ENCODE measurements at places on chromosomes 12 and 14. TPM values are rescaled to one million over a fixed set of nuclear protein-coding genes. Genes with fewer than 3 reads are reported as not detected.

The NEDD1 gene
- 10.1 TPM for total RNA-seq

The SLC25A21 gene
- total RNA-seq, result 0.49 TPM

DNA sequence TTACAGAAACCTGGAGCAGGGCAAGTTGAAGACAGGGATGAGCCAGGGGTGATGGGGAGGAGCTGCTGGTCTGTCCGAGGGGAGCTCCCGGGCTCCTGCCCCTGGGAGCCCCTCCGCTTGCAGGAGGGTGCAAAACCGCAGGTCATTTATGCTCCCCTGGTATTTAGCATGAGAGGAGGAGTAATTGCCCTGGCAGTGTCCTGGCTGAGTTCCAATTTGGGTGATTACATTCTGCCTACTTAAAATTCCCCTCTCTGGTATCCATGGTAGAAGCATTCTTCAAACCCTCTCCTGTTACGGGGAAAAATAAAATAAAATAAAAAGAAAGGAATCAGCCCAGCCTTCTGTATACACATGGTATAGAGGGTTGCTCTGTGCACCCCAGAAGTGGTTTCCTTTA lies 61.7 kb upstream of the VRK1 start:
- DNase-seq, result no peak

DNA sequence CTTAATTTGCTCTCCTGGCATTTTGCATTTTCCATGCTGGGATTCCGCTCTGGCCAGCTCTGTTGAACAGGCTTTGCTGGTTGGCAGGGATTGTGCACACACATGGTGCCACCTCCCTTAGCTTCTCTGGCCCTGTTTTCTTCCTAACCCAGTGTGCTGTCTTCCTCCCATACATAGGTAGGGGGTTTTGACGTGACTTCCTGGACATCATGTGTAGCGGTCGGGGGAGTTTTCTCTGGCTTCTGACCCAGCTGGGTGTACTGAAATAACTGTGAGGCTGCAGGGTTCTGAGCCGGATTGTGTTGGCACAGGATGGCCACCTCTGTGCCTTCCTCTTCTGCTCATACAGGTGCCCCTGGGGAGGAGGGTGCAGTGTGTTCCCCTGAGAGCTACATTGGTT lies 25.7 kb downstream of the C14orf132 start:
- DNase-seq, result no peak

- no peak for DNase-seq
Observed at GRCh38 chr12:45234139-45234865, 18.4 kb downstream of the ANO6 start.

- DNase-seq, result peak; percentile 62
Observed at GRCh38 chr12:4434301-4434700, 11.3 kb downstream of the FGF6 start.

DNA sequence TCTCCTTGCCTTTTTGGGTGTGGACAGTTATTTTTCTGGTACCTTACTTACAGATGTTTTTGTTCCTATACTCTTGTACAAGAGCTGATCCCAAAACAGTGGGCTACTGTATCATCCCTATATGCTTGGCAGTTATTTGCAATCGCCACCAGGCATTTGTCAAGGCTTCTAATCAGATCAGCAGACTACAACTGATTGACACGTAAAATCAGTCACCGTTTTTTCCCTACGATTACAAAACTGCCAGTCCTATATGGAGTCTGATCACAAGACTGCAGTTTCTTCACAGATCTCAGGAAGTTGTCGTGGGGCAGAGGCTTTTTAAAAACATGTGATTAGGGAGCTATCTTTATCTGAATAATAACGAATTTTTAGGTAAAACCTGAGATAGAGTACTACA lies 1.3 kb downstream of the LYSET start:
- DNase-seq, result no peak

DNA sequence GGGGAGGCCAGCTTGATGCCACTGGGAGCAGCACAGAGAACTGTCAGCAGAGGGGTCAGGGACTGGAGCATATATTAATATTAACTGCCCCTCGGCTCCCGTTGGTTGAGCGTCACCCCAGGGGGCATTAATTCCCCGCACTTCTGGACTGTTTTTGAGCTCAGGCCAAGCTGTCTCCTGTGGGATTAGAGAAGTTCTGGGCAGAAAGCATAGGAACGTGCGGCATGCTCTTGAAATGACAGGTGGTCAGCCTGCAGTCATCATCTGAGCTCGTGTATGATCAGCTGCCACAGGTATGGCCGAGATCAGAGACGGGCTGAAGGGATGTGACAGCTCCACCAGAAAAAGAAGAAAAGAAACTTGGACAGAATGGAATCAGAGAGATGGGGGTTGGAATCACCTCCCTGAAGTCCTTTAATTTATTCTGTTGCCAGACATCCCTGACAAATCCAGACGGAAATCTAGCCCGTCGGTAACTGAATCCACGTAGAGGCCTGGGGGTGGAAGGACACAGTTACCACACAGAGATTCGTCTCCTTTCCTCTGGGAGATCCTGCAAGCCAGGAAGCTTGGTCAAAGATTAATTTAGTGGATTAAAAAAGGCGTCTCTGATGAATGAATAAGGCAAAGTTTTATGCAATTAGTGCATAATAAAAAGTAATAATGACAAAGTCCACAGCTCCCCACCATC lies 23.6 kb downstream of the NR1H4 start:
- no peak for DNase-seq

The PIWIL1 gene
- total RNA-seq, result not detected

DNA sequence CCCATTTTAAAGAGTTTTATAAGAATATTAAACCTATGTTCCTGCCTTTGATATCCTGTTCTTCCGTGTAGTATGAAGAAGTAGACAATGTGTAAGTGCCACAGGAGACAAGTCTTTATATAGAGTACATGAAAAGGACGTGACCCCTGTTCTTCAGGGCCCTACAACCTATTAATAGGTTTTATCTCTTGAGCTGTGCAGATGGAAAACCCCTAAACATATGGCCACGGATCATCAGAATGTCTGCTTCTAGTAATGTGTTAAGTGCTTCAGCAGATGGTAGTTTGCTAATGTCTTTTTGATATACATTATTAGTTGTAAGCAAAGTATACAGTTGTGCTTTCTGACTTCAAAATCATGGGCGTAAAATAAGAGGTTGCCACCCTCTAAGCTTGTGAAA lies 228.5 kb downstream of the PTPRO start:
- DNase-seq, result no peak

The EIF2S3B gene
- 1.2 TPM for total RNA-seq

DNA sequence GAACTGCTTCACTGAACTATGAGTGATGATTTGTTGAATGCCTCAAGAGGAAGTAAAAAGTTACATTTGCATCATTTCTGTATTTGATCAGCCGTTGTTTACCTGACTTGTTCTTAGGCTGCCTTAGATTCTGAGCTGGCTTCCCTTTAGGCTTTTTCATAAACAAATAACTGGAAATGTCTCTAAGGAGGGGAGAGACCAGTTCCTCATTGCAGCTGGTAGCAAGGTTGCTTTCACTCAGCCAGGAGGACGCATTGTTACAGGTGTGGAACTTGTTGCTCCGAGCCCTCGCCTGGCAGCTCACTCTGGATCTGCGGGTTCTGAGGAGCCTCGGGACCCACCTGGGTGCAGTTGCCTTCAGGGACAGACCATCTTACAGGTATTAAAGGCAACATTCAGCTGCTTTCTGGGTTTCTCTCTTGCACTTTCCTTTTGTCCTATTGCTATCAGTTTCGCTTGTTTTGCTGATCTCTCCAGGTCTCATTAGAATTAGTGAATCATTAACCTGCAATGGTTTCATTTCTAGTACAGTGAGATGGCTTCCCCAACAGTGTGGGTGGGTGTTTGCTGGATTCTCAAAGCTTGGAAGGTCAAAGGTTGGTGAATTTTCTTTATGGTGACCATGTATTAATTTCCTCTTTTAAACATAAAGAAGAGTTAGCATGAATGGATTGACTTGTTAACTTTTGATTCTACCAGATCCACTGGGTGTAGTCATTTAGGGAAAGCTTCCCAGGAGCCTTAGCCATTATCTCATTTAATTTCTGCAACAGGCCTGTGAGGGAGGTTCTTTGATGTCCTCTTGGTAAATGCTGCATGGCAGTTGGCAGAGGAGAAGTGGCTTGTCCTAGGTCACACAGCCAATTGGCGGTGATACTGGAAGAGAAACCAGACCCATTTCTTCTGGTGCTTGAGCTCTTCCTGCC lies at the start of gene PLEKHG7:
PLEKHG7 (plus strand) TSS at position 236 of the 926 bp plus-strand sequence. CDS start 3,643 bp downstream, outside the sequence.
- no peak for DNase-seq

- DNase-seq, result no peak
Observed at GRCh38 chr12:95582230-95583058, 31.2 kb upstream of the USP44 start.

DNA sequence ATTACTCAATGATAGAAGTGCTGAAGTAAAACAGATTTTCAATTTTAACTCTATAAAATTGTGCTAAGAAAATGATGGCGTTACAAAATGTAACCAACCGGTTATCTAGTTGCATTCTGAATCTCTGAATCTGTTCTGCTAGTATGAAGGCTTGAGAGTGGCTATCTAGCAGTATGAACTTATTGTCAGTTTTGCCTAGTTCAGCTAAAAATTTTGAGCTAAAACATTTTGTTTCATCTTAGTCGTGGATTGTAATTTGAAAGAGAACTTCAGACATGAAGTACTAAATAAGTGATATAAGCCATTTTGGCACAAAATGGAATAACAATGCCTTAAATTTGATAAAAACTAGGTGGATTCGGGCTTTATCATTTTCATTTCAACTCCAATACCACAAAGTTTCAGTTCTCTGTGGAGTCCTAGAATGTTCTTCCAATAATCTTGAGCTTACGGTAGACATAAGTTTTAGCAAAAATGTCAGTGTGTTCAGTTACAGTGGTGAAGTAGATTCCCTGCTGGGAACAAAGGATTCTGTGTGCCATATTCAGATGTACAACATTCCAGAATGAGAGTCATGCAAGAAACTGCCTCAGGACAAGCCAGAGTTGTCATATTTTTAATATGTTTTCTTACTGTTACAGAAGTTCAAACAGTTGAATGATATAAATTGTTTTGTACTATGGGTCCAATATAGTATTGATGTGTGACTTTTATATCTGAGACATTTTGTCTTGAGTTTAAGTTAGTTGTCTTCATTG lies 28.1 kb downstream of the ATP6V1D start:
- DNase-seq, result no peak

DNA sequence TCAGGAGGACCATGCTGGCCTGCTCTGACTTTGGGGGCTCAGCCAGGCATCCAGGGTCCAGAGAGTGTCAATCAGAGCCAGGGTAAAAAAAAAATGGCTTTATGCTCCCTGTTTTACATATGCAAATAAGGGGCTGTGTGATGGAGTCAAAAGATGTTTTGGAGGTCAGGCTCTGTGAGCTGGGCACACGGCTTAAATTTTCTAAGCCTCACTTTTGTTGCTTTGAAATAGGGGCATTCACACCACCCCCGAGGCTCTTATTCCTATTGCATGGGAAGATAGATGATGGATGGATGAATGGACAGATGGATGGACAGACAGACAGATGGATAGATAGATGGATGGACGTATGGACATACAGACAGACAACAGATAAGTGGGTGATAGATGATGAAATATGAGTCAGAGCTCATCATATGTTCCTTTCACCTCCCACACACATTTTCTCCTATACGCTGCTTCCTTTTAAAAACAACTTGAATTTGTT lies 42.7 kb downstream of the RIN3 start:
- no peak for DNase-seq

GRCh38 chr12:54988402-54989054 lies 4.0 kb upstream of the TESPA1 start:
- DNase-seq, result no peak

- no peak for DNase-seq
Observed at GRCh38 chr12:104484079-104484478, 27.3 kb downstream of the CHST11 start.
